Inflammatory macrophage treated with lipopolysaccharide for 1 hour (primary cell): ENCODE measurements at places on chromosomes 13 and 19.

GRCh38 chr19:45340899-45341453, 426 bp downstream of the KLC3 start:
- DNase-seq = no peak

DNA sequence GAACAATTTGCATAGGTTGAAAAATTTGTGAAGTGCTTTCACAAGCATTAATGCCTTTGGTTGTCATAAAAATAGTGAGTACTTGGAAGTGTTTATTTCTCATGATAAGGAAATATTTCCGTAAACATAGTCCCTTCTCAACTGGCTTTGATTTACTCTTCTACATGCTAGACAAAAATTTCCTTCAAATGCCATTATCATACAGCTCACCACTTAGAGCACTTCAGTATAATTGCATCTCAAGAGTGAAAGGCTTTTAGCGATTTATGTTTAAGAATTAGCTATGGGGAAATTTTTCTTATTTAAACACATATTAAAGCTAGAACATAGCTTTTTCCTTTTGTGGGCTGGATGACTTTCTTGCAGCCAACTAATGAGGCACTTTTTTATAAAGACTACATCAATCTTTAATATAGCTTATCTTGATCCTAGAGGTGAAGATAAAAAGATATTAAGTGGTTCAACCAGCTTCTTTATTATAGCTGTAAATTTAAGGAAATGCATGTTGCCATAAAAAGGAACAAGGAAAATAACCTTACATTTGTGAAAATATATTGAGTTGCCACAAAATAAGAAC, 656.8 kb downstream of the SLITRK6 start:
- DNase-seq = no peak

DNA sequence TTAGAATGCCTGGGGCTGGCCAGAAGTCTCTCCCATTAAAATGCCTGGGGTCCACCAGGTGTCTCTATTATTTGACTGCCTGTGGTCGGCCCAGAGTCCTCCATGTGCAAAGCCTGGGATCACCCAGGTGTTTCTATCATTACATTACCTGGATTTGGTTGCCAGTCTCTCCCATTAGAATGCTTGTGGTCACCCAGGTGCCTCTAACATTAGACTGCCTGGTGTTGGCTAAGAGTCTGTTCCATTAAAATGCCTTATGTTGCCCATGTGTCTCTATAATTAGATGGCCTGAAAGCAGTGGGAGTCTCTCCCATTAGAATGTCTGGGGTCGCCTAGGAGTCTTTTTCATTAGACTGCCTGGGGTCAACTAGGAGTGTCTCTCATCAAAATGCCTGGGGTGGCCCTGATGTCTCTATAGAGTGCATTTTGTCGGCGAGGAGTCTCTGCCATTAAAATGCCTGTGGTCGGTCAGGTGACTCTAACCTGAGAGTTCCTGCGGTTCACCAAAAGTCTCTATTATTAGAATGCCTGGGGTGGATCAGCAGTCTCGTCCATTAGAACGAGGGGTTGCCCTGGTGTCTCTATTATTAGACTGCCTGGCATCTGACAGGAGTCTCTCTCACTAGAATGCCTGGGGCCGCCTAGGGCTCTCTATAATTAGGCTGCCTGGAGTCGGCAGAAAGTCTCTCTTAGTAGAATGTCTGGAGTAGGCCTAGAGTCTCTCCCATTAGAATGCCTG, 1540.5 kb downstream of the UQCRFS1 start:
- DNase-seq = no peak

- no peak for DNase-seq
These were observed 213.5 kb downstream of the FGF9 start for GRCh38 chr13:21884299-21884909.

- no peak for DNase-seq
These were observed 386.1 kb upstream of the NBEA start for GRCh38 chr13:34555988-34556387.

DNA sequence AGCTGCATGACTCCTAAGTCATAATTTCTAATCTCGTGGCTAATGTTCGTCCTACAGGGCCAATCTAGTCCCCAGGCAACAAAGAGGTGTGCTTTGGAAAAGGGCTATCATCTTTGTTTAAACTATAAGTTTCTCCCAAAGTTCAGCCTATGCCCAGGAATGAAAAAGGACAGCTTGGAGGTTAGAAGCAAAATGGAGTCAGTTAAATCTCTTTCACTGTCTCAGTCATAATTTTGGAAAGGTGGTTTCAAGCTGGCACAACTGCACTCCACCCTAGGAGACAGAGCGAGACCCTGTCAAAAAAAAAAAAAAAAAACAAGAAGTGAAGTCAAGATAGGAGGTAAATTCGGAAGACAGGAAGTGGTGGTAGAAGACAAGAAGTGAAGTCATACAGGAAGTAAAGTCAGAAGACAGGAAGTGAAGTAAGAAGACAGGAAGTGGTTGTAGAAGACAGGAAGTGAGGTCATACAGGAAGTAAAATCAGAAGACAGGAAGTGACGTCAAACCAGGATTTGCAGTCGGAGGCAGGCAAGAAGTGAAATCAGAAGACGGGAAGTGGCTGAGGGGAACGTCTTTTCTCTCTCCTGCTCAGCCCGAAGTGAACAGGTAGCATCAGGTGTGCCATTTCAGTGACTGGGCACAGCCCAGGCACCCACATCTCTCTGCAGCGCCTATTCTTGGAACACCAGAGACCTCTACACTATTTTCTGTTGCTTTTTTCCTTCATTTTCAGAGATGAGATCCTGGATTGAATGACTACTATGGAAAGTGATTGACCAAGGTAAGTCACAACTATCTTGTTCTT, 32.2 kb downstream of the GP6 start:
- peak; percentile 91 for DNase-seq

DNA sequence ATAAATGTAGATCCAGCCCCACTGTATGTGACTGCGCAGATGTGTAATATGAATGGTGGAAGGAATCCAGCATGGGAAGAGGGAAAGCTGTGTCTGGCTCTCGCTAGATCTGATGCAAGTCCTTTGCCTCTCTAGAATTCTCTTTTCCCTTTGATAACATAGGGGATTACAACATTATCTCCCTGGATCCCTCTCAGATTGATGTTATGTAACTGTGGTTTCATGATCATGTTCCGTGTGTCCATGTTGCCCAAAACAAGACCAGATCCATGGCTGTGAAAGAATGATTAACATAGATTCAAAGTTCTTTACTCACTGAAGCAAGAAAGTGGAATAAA, 184.0 kb upstream of the UBL3 start:
- DNase-seq = no peak

DNA sequence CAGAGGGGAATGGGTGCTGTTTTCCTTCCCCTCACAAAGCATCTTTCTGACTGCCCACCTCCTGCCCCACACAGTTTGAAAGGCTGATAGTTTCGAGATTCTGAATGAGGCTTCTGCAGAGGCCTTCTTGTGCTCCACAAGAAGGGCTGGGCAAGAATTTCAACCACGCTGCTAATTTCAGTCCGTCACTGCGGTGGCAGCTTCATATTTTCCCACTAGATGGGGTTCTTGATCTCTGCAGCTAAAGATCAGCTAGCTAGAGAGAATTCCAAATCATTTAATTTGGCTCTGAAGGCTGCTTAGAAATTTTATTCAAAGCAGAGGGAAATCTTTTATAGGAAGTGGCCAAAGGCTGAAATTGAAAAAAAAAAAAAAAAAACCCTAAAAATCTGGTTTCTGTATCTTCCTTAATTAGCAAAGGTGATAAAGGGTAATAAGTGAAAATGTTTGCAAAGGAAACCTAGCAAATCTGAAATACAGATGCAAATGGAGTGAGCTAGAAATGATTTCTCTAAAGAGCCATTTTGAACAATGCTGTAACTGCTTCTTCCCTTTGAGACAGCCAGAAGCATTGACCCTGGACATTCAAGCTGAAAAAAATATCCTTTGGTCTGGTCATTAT, 38.0 kb upstream of the C13orf42 start:
- DNase-seq = peak; percentile 13
